Stimulated activated CD4-positive, alpha-beta T cell treated with anti-CD3 and anti-CD28 coated beads, Interleukin-2, amount 100 ng/mL, for 24 hours (primary cell): ENCODE measurements at places on chromosomes 7 and 10.
A peak's percentile ranks its signal among the peaks of the same experiment; 100 is the strongest.

DNA sequence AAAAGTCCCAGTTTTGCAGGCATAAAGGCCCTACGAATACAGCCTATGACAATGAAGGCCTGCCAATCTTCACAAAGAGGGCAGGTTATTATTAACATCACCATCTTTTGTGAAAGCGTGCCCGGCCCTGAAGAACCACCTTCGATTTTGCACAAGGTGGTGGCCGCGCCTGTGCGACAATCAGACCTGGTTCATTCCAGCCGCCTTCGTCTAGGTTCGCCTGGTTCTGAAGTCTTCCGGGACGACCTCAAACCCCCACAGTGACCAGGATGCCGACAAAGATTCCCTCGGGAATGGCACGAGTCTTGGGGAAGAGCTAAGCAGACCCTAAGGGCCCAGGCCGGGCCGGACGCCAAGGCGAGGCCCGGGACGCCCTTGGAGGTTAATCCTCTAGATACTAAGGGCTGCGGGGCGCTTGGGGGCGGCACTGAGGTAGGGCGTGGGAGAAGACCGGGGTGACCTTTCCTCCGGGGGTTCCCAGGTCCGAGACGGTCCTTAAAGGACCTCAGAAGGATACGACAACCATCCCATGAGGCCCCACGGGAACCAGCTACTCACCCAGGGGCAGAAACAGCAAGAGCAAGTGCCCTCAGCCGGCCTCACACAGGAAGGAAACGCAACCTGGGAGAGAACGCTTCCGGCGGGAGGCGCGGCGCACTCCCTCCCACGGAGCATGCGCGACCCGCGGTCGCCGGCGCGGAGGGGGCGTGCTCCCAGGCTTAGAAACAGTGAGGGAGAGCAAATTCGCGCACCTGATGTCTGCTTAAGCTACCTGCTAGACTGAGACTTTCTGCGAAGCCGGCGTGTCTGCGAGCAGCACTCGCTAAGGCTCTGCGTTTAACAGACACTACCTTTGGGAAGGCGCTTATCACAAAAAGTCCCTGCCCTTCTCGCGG, at the start of gene ATAD1:
TSS of gene ATAD1 (minus strand) at position 618 of the 896 bp plus-strand sequence. CDS start 3,627 bp downstream, outside the sequence.
- DNase-seq, result peak; percentile 87

GRCh38 chr7:71290452-71290851, 158.5 kb downstream of the GALNT17 start:
- no peak for DNase-seq

GRCh38 chr7:105905910-105906568, 29.6 kb upstream of the ATXN7L1 start:
- no peak for DNase-seq

DNA sequence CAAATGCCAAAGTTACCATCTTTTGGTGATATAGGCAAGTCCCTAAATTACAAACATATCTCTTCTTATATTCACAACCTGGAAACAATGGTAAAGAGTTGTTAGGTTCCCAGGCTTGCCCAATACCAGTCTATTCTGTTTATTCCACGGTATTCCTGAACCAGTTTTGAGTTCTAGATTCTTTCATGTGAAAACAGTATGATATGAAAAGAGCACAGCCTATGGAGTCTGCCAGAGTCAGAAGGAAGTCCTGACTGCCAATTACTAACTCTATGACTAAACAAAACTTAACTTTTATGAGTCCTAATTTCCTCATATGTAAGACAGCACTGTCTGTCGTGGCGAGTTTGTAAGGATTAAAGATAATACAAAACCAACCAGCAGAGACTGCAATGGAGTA, 5.6 kb downstream of the ABI1 start:
- no peak for DNase-seq

- peak; percentile 71 for DNase-seq
These were observed 27.0 kb downstream of the CALML3 start for GRCh38 chr10:5551531-5552375.

DNA sequence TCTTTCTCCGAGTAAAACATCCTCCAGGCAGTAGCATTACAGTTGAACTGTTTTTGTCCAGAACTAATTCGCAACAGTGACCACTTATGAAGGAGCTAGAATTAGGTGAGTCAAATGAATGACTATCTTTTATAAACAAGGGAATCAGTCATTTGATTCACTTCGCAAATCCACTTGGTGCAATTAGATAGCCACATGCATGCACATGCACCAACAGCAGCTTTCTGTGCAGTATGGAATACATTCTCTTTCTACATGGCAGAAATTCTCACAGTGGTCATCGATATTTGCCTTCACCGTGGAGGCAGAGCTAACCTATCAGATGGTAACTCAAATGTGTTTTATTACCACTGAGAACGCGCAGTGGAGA, 118.8 kb downstream of the CDK6 start:
- DNase-seq, result no peak

- DNase-seq, result no peak
These were observed 17.0 kb upstream of the CYP2C18 start for GRCh38 chr10:94666391-94667102.

DNA sequence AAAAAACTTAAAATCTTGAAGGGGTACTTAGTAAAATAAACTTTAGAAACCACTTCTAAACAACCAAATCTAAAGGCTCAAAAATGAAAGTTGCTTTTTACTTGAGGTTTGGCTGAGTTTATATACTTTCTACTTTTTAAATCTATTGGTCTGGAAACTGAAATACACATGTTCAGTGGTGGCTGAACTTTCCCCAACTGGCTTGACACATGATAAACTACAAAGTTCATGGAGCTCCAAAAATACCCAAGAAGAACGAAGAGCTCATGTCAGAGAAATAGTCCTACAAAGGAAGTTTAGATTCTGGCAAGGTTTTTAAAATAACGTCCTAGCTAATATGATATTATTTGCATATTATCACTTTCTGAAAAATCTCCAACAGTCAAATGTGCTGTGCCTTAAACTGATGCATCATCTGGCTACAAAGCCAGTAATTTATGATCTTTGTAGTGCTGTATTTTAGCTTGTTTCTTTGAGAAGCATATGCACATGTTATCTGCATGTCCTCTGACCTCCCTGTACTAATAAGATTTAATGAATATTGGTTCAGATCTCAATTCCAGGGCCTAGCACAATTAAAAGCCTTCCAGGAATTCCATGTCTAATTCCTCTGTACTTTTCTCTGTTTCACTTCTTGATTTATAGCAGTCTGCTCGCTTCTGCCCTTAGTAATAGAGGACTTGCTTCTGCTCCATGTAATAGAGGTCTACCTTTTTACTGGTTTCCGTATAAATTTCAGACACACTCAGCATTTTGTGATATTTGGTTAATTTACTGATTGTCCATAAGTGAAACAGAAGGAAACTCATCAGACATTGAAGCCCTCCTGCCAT, 28.2 kb downstream of the SEMA3C start:
- DNase-seq, result no peak

DNA sequence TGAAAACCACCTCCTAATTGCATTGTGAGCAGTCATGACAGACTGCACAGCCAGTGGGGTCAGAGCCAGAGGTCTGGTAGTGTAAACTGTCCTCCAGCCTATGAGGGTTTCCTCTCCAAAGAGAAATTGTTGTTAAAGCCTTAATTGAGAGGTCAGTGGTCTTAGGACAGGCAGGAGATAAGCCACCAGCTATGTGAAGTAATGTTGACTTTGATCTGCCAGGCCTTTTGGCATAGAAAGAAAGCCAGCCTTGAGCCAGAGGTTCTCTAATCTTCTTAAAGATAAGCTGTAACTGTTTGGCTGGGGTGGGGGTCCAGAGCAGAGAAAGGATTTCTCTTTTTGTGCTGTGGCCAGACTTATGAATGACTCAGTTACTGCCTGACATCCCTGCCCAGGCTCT, 248.4 kb downstream of the WDR11 start:
- no peak for DNase-seq

DNA sequence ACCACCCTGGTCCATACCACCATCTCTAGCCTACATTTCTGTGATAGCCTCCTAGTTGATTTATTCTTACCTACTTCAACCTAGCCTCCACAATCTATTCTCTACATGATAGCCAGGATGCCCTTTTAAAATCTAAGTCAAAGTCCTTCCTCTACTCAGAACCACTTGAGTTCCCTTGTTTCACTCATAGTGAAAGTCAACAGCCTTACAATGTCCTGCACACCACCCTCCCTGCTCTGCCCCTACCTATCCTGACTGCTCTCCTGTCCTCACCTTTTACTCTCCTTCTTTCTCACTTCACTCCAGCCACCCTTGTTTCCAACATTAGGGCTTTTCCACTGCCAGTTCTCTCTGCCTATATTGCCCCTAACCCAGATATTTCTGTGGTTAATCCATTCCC, 146.7 kb downstream of the GRM3 start:
- no peak for DNase-seq

DNA sequence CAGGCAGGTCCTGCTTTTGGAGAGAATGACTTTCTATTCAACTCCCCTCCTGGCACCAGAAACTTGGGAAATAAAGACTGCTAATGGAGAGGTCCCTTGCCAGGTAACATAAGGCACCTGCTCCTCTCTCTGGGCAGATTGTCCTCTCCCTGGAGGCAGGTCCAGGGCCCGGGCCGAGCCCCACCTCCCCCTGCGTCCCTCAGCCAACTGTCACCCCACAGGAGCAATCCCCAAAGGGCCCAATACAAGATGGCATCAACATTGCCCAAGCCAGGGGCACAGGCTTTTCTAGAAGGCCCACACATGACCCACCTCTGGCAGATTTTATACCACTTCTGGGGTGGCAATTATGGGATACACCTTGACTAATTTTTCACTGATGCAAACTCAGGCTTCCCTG, 145.2 kb downstream of the HERPUD2 start:
- no peak for DNase-seq

- no peak for DNase-seq
These were observed 30.1 kb downstream of the OSBPL3 start for GRCh38 chr7:24949884-24950283.

- no peak for DNase-seq
These were observed 9.4 kb upstream of the AKR1B15 start for GRCh38 chr7:134539380-134540004.

- no peak for DNase-seq
These were observed 64.6 kb upstream of the MACROH2A2 start for GRCh38 chr10:69988094-69988493.

DNA sequence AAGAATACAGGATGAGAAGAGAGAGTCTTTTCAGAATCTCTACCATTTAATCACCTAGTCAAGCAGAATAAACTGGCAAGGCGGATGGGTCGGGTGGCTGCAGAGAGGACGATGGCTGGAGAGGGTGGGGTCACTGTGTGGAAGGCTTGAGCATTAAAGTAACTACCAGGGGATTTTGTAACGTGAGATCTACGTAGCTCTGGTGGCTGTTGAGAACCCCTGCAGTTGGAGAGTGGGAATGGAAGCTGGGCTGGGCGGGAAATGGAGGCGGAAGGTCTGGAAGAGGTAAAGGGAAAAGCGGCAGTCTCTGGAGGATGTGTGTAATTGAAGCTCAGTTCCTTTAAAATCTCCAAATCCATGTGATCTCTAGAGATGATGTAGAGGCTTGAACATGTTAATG, 135.0 kb downstream of the GATA3 start:
- no peak for DNase-seq

GRCh38 chr10:104449391-104449790, 95.8 kb downstream of the CFAP58 start:
- DNase-seq, result no peak

DNA sequence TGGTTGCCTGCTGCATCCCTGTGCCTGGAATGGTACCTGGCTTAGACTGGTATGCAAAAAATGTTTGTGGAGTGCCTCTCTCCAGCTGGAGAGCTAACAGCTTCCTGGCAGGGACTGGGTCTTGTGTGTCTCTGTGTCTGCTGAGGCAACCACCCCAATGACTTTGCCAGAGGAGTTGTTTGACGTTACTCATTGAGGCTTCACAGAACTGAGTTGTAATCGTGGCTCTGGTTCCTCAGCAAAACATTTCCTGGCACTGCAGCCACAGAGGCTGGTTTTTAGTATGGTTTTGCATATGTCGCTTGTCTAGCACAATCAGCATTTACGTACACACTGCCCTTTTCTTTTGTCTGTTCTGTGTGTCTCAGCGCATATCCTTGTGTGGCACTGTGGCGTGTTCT, 7.5 kb downstream of the ZNF282 start:
- no peak for DNase-seq

DNA sequence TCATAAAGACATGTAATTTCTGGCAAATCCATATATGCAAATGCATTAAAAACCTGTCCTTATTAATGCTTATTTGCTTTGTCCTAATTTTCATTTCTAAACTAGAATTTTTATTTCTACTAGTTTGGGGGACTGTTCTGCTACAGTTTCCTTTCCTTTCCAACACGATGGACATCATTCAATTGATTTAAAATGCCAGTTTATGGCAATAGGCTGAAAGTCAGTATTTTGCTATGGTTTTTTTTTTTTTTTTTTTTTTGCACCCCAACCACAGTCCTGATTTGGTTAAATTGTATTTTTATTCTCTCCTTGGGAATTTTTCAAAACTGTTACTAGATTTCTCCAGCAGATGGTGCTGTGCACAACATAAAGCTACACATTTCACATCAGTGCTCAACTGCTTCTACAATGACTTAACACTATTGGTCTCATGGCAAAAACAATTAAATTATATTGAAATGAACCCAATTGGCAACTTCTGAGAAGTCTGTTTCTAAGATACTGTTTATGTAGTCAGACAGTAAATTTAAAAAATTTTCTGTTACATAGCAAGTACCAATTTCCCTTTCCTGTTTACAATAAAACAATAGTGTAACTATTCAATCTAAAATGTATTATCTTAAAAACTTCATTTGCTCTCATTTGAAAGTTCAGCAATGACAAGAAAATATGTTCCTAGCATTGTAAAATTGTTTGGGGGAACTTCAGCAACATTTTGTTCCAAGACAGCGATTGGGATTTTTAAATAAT, 193.8 kb upstream of the CCDC6 start:
- no peak for DNase-seq

DNA sequence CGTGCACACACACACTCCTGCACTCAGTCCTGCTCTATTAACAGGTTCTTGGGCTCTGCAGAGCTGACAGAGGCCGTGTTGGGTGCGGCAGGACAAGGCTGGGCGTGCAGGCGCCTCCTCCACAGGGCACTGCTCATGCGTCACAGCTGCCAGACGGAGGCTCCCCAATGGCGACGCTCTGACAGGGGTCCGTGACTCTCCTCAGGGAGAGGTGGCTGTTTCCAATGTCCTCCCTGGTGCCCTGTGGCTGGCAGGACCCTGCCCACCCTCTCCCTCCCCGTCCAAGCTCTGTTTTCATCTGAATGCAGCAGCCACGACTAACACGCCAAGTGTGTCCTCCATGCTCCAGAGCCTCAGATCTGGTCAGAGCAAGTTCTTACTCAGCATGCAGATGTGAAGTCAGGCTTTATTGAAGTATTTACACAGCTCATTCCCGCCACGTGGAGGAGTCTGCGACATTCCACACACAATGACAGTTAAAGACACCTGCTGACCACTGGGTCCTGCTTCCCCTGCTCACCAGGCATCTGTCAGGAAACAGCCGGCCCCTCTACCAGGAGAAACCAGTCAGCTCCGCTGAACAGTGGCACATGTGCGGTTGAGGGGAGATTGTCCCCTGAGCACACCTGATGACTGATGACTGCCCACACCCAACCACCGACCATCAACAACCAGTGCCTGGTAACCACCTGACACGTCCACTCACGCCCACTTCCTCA, 116.7 kb downstream of the VIPR2 start:
- DNase-seq, result peak; percentile 9

DNA sequence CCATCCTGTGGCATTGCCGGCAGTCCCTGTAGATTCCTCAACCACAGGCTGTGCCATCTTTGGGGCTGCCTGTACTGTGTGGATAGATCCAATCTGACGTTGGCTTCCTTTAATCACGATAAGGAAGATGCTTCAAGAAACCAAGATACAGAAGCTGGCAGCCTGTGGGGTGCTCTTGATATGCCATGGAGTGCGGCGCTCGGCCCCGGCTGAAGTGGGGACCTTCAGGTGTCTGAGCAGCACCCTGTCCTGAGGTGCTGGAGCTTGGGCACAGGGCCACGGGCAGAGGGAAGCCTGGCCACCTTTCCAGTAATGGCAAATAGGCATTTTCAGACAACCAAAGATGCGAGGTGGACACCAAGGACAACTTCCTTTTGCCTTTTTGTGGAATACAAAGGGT, 139.5 kb downstream of the ACTR3B start:
- DNase-seq, result no peak
